Astrocyte of the spinal cord (primary cell): ENCODE measurements at places on chromosomes 11 and 22.

- peak; percentile 57 for DNase-seq
Observed at GRCh38 chr22:31272522-31273446, 19.5 kb downstream of the PIK3IP1 start.

- DNase-seq = peak; percentile 67
Observed at GRCh38 chr22:31313366-31314147, 21.3 kb upstream of the PIK3IP1 start.

- DNase-seq = no peak
Observed at GRCh38 chr11:107695446-107695845, 16.4 kb downstream of the SLN start.

DNA sequence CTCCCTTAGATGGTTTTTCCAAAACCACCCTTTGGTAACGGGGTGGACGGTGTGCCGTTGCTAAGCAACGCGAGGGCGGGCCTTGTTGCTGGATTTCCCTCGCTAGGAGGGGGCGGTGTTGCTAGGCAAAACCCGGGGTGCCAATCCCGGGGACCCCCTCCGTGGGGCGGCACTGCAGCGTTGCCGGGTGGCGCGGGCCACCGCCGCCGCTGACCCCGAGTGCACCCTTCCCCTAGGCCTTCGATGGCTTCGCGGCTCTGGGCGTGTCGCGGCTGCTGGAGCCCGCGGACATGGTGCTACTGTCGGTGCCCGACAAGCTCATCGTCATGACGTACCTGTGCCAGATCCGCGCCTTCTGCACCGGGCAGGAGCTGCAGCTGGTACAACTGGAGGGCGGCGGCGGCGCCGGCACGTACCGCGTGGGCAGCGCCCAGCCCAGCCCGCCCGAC, 8.9 kb downstream of the EHBP1L1 start:
- DNase-seq = no peak

GRCh38 chr11:90330632-90331031, 107.8 kb upstream of the CHORDC1 start:
- DNase-seq = no peak
